Stimulated activated CD8-positive, alpha-beta memory T cell treated with anti-CD3 and anti-CD28 coated beads, Interleukin-15, amount 100 ng/mL, for 24 hours (primary cell): ENCODE measurements at places on chromosomes 12 and 14.

- no peak for DNase-seq
These were observed 55.4 kb downstream of the FBXO33 start for GRCh38 chr14:39376667-39377403.

DNA sequence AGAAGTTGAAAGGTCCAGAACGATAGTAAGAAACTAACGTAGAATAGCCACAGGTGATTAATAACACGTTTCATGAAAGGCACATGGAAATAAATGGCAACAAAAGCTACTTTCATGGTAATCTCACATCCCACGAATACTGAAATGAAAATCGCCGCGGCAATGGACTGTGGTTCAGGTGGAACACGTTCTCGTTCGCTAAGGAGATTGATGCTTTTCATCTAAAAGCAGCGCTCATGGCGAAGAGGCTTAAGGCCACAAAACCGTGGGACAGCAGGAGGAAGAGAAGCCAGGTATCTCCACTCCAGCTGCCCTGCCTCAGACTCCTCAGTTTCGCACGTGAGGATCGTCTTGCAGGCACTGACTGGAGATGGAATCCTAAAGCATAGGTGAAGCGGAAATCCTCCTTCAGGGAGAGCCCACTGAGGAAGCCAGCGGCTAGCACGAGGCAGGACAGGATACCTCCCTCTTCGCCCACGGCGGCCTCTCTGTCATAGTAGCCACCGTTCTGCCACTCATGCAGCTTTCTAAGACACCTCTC lies 696 bp upstream of the GPHN start:
- DNase-seq: no peak

- no peak for DNase-seq
These were observed 980 bp downstream of the INTS13 start for GRCh38 chr12:26936559-26937442.

DNA sequence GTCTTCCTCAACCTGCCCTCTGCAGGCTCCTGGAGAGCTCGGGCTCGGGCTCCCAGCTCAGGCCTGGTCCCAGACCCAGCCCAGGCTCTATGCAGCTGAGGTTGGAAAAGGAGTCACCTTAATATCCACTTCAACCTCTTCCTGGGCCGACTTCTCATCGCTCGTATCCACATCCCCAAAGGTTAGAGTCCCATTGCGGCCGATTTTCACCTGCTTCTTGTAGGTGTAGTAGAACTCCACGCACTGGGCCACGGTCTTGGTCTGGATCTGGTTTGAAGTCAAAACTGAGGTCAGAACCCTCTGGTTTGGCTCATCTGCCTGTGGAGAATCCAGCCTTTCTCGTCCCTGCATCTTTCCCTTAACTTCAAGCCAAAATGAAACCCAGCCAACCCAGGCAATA lies 8.4 kb upstream of the PNMA1 start:
- DNase-seq: no peak

DNA sequence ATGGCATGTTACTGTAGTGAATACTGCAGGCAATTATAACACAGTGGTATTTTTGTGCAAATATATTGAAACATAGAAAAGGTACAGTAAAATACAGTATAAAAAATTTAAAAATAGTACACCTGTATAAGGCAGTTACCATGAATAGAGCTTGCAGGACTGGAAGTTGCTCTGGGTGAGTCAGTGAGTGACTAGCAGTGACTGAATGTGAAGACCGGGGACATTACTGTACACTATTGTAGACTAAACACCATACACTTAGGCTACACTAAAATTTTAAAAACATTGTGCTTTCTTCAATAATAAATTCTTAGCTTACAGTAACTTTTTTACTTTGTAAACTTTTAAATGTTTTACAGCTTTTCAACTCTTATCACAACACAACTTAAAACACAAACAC lies 181.7 kb downstream of the GALC start:
- DNase-seq: no peak

GRCh38 chr12:25701290-25701689 lies 148.2 kb upstream of the LMNTD1 start:
- no peak for DNase-seq

- DNase-seq: no peak
These were observed 80.4 kb downstream of the TTC8 start for GRCh38 chr14:88904864-88905263.

- DNase-seq: no peak
These were observed 9.2 kb downstream of the NDUFA12 start for GRCh38 chr12:94994312-94994711.

GRCh38 chr12:131074221-131075083 lies 120.7 kb downstream of the ADGRD1 start:
- DNase-seq: no peak

- DNase-seq: no peak
These were observed 114.8 kb upstream of the FOXN3 start for GRCh38 chr14:89531661-89532335.

DNA sequence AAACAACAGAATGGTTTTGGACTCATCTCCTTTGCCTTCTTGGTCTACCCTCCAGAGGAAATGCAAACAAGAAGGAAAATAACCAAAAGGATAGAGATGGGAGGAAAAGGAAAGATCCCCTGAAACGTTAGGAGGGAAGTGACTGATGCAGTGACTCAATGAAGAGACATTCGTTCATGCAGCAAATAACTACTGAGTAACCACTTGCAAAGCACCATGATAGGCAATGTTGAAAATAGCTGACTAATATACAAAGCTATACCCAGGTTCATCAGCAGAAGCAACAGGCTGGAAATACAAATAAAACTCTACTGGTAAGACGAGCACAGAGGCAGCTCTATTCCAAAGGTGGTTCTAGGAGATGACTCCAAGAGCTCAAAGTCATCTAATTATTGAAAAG lies 41.8 kb downstream of the R3HDM2 start:
- DNase-seq: no peak

GRCh38 chr12:50234347-50234746 lies 49.0 kb downstream of the LIMA1 start:
- no peak for DNase-seq

- no peak for DNase-seq
These were observed 3.9 kb upstream of the TM7SF3 start for GRCh38 chr12:27018037-27018436.

- no peak for DNase-seq
These were observed 357.1 kb upstream of the SFSWAP start for GRCh38 chr12:131353826-131354225.

DNA sequence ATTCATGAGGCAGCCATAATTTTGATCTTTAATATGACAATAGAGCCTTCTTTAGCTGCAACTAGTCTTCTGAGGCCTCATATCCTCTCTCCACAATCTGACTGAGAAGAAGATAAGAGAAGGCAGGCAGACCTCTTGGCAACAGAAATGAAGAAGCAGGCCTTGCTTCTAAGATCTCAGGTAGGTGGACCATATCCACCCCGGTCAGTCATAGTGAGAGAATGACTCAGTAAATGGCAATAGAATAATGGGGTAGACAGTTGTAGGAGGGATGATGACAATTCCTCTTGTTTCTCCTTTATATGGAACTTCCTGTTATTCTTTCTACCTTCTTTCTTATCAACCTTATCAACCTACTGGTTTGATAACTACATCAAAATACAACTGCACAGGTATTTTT lies 246.7 kb upstream of the G2E3 start:
- no peak for DNase-seq

- DNase-seq: no peak
These were observed 1.1 kb upstream of the USP15 start for GRCh38 chr12:62258941-62259630.

DNA sequence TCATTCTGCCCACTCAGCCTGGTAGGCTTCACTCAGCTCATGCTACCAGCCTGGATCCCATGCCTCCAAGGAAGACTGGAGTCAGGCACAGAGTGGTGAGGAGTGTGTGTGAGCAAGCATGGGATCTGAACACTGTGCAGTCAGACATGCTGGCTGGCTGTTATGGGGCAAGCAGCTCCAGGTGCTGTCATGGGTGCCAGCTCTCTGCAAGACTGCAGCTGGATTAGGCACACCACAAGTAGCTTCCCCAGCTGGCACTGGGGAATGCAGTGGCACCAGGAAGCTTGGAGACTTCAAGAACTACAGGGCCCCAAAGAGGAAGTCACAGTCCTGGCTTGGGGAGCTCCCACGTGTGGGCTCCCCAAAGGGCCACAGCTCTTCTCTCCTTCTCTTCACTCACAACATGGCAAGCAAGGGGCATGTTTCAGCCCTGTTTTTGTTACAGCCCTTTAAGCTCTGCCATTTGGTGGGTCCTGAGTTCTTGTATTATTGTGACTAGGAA lies 202.5 kb downstream of the VRK1 start:
- DNase-seq: no peak

DNA sequence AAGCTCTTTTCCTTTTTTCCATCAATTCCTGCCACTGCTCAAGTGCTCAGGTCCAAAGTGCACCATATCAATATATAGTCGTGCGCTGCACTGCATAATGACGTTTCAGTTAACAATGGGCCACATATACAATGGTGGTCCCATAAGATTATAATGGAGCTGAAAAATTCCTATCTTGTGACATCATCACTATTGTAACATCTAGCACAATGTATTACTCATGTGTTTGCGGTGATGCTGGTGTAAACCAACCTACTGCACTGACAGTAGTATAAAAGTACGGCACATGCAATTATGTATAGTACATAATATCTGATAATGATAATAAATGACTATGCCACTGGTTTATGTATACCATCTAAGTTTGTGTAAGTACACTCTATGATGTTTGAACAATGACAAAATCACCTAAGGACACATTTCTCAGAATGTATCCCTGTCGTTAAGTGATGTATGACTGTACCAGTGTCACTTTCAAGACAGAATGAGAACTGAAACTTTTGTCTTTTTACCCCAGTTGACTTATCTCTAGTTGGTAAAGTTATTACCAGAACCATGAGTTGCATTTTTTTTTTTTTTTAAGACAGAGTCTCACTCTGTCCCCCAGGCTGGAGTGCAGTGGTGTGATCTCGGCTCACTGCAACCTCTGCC lies 53.7 kb upstream of the INSM2 start:
- DNase-seq: no peak

GRCh38 chr12:51391283-51392123 lies at the start of gene GALNT6:
GALNT6 (minus strand) TSS chr12:51391406; CDS start chr12:51379781, 11,625 bp downstream.
- peak; percentile 45 for DNase-seq

DNA sequence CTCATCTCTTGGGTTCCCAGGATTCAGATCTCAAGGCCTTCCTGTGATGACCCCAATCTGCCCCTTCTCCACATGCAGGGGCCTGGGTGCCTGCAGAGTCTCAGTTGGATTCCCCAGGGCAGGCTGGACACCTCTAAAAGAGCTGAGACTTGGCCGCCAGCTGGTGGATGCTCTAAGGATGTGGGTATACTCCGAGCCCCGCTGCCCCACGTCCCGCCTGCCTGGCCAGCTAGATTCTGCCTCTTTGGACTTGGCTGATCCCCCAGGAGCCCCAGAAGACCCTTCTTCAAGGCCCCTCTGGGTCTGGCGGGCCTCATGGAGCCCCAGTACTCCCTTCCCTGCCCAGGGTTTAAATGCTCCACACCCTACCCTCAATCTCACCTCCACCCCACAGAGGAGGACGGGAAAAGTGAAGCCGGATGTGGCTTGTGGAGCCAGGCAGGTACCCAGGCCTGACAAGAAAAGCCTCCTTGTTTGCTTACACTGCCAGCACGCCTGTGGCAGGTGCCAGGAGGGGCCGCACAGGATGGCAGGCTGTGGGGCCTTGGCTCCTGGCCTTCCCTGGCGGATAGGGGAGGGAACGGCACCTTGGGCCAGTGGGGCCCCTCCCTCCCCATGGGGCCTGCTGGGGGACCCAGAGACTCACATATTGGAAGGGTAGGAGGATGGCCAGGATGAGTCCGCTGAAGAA lies 15.1 kb downstream of the FAIM2 start:
- no peak for DNase-seq

GRCh38 chr14:70924521-70924920 lies 17.3 kb downstream of the PCNX1 start:
- no peak for DNase-seq

- no peak for DNase-seq
These were observed 47.3 kb upstream of the PAWR start for GRCh38 chr12:79737875-79738718.

DNA sequence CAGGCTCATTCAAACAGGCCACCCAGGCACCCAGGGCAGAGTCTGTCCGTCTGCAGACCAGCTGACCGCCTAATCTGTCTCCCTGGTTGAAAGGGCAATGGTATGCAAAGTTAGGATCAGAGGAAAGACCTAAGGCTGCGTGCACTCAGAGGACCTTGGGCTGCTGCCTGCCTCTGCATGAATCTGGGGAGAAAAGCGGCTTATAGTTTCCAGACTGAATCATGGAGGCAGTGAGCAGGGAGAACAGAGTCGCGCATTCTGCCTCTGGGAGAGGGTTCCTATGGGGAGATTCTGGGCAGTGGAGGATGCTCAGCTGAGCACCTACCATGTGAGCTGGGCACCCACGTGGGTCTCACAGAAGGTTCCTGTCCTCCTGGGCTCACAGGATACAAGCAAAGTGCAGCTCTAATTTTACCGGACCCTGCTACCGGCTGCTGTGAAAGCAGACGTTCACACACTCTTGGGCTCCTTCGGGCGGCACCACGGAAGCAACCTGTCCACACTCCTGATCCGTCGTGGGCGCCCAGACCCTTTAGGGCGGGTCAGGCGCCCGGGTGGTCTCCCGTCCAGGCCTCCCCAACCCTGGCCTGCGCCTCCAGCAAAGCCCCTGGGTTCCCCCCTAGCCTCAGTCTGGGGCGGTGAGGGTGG lies 772 bp downstream of the SCARB1 start:
- DNase-seq: no peak

- no peak for DNase-seq
These were observed 62.5 kb downstream of the CACNA1C start for GRCh38 chr12:2115101-2115845.

- DNase-seq: no peak
These were observed 97.3 kb downstream of the KCNK10 start for GRCh38 chr14:88225721-88226120.

DNA sequence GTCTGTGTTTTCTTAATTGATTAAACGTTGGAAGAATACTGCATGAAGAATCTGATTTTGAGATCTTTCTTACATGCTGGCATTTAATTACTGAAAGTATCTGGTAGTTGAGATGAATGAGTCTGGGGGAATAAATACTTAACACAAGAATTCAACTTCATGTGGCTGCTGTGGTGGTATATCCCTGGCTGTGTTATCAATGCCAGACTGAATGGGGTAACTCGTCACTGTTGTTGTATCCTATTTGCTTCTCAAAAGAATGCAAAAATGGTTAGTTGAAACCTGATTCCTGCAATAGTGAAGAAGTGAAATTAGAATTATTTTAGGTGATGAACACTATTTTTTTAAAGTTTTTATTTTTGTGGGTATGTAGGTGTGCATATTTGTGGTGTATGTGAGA lies 72.5 kb downstream of the HMGA2 start:
- no peak for DNase-seq

- no peak for DNase-seq
These were observed 31.5 kb downstream of the DTX1 start for GRCh38 chr12:113088037-113088436.

- DNase-seq: no peak
These were observed 177.4 kb upstream of the HIF1A start for GRCh38 chr14:61517911-61518384.
